Adipocyte (in vitro differentiated cells): ENCODE measurements at places on chromosomes 11 and 22.

- DNase-seq = no peak
Measured at GRCh38 chr11:132358573-132358953, 988.1 kb downstream of the NTM start.

GRCh38 chr11:4032097-4032496 is 62.5 kb upstream of the RRM1 start:
- no peak for DNase-seq

DNA sequence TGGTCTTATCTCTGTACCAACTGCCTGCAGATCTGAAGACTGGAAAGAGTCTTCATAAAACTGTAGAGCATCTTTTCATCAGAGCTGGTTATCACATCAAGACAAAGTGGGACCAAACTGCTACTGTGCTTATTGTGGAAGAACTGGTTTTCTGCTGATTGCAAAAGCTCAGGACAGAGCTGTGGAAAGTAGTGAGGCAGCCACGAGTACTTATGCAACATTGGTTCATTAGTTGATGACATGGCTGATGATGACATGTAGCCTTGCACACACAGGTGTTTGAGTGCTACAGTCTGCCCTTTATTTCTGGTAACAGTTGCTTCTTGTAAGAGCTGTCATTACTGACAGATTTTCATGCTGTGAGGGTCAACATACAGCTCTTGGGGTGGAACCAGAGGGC is 185.4 kb upstream of the GUCY1A2 start:
- DNase-seq = no peak

DNA sequence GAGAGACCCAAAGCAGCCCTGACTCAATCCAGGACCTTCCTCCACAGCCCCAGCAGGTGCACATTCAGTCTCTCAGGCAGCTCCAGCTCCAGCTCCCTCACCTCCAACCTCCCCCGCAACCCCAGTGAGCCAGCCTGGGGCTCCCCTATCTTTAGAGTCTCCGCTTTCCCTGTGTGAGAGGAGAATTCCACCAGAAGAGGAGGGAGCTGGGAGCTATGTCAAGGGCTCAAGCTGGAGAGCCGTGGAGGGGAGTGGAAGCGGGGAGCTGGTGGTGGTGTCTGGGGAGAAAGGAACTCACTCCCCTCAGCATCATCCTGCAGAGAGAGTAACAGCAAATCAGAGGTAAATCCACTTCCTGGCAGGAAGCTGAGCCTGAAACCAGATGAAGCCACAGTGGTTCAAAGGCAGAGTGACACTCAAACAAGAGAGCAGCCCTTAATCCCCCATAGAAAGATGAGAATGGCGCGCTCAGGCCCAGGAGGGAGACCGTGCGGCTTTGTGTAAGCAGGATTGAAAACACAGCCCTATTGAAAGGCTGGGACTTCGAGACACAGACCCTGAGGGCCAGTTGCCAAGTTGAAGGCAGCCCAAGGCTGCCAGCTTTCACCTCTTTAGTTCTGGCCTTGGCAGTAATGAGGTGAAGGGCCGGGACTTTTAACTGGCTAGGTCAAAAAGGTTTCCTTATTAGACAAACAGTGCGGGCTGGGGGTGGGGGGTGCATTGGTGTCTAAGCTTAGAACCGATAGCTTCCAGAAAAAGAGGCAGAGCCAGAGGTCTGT is 21.4 kb upstream of the CDON start:
- no peak for DNase-seq

- peak; percentile 72 for DNase-seq
Measured at GRCh38 chr22:38238519-38239071, 34.2 kb downstream of the TMEM184B start.

GRCh38 chr11:63862923-63863322 is 24.0 kb downstream of the MARK2 start:
- DNase-seq = no peak

GRCh38 chr11:93746101-93746500 is 4.6 kb downstream of the C11orf54 start:
- no peak for DNase-seq

DNA sequence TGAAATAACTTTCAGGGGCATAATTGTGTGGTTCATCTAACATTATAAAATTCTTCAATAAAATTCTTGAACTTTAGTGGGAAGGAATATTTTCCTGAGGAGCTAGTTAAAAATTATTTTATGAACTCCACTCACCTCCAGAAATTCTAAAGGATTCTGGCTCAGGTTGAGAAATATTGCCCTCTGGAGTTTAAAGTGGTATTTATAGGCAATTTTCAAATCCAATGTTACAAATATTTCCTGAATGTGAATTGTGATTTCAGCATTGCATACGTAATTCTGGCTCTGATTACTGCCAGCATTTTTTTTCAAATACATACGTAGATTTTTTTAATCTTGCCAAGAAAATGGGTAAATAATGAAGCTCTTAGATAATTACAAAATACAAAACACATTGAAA is 598.2 kb upstream of the ANO3 start:
- DNase-seq = peak; percentile 54
